Breast epithelium (tissue), 4 donors: ENCODE measurements at places on chromosomes 7 and 10. TPM values are rescaled to one million over a fixed set of nuclear protein-coding genes. Genes with fewer than 3 reads are reported as not detected.

CFAP43 gene
- 8.5 TPM for total RNA-seq

ODAD2 gene
- total RNA-seq = not detected

EVX1 gene
- total RNA-seq = not detected

MKI67 gene
- total RNA-seq = 0.33 TPM

FXYD4 gene
- total RNA-seq = not detected

C1GALT1 gene
- 35.5 TPM for total RNA-seq

SEPTIN7 gene
- 181 TPM for total RNA-seq

CADPS2 gene
- 67.5 TPM for total RNA-seq

GRM3 gene
- not detected for total RNA-seq

MSMB gene
- total RNA-seq = 7.2 TPM

FFAR4 gene
- total RNA-seq = 2.9 TPM

NUTM2D gene
- 2.4 TPM for total RNA-seq

PIP gene
- total RNA-seq = 140 TPM

- no peak for DNase-seq
Observed at GRCh38 chr10:326350-326749, 191.1 kb downstream of the ZMYND11 start.

DNA sequence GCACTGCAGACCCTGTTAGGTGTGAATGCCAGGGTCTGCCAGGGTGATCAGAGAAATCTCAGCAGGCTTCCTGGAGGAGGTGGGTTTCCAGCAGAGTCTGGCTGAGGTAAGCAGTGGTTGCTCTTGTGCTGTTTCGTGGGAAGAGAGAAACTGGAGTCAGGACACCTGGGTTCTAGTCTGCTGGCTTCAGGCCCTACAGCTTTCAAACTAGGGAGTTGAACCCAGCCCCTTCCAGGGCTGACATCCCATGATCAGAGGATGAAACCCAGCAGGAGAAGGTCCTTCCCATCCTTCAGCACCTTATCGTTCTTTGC lies 116.8 kb downstream of the CDH23 start:
- no peak for DNase-seq

DNA sequence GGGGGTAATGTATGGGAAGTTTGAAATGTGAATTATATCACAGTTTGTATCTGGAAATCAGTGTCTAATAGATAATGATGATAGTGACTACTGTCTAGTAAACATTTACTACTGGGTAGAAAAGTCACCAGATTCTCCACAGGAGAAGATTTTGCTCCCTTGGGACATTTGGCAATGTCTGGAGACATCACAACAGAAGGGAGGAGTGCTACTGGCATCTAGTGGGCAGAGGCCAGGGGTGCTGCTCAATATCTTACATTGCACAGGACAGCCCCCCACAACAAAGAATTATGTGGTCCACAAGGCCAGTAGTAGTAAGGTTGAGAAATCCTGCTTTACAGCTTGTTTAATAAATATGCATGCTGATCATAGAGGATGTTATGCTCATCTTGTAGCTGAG lies 92.3 kb upstream of the PRPS1L1 start:
- DNase-seq = no peak

DNA sequence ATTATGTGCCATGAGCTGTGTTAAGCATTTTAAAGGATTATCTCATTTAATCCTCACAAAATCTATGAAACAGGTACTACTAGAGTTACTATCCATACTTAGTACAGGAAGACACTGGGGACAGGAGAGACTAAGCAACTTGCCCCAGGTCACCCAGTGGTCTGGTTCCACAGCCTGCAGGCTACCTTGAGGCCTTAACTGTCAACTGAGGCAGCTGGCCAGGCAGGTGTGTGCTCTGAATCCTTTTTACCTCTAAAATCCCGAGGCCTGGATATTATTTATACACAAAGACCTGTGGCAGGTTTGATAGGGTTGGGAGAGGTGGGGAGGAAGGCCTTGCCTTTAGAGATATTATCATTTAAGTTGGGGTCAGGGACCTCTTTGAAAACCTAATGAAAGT lies 3.1 kb downstream of the ZNF777 start:
- DNase-seq = no peak

- DNase-seq = no peak
Observed at GRCh38 chr10:31709028-31709427, 219.6 kb downstream of the ARHGAP12 start.

- DNase-seq = no peak
Observed at GRCh38 chr10:131652438-131653139, 248.2 kb upstream of the PPP2R2D start.

GRCh38 chr10:78357141-78358063 lies 323.7 kb downstream of the RPS24 start:
- DNase-seq = no peak

DNA sequence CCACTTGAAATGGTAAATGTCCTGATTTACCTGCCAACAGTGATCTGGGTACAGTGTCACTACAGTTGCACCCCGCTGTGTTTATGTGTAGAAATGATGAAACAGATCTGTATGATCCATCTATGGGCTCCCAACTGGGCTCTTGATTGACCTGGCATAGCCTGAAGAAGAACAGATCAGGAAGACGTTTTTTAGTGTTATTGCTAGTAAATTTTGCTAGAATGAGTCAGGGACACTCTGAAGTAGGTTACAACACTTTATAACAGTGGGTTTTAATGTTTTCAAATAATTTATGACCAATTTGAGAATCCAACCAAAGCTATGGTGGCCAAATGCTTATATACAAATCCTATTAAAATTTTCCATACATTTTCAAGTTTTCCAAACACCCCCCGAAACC lies 110.3 kb downstream of the DKK1 start:
- DNase-seq = no peak

DNA sequence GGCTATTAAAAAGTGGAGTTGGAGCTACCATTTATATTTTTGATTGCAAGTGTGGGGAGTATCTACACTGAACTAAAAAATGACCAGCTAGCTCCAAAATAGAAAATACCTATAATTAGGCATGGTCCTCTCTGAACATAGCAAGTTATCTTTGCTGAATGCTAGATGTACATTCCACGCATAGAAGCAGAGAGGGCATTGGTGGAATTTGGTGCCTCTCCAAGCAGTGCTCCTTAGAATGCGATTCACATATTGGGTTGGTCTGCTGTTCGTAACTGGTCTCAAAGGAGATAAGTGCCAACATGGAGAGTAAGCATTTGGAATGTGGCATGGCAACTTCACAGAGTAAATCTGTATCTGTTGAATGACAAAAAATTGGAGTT lies 196.2 kb downstream of the PTN start:
- no peak for DNase-seq

- DNase-seq = no peak
Observed at GRCh38 chr10:34495938-34496337, 319.2 kb downstream of the PARD3 start.

DNA sequence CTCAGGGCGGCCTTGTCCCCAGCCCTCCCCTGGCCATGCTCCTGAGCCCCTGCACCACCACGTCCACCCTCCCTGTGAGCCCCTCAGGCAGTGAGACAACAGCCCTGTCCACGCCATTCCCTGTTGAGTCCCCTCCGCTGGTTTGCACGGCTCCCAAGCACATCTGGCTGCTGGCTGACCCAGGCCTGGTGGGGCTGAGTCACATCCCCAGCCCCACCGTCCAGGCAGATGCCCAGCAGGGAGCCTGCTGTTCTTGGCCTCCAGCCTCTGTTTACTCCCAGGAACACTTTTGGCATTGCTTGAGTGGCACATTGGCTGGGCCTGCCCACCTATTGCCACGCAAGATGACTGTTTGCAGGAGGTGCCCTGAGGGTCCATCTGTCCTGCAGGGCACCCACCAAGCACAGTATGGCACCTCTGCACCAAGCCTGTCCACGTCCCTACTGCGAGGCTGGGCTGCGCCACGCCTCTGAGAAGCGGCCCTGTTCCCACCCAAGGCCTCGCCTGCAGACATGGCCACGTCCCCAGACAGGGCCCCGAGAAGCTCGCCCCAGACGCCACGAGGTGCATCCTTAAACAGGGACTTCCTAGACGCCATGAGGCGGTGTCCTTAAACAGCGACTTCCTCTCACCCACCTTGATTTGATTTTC lies 48.4 kb upstream of the INPP5A start:
- no peak for DNase-seq

- DNase-seq = no peak
Observed at GRCh38 chr10:131213741-131214505, 97.6 kb downstream of the TCERG1L start.

DNA sequence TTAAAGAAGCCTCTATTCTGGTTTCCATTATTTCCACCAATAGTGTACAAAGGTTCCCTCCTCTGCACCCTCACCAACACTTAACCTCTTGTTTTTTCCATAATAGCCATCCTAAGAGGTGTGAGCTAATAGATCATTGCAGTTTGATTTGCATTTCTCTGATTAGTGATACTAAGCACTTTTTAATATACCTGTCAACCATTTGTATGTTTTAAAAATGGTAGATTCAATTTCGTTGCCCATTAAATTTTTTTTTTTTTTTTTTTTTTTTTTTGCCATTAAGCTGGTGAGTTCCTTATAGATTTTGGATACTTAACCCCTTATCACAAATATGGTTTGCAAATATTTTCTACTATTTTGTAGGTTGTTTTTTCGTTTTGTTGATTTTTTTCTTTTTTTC lies 23.2 kb downstream of the WAC start:
- no peak for DNase-seq

DNA sequence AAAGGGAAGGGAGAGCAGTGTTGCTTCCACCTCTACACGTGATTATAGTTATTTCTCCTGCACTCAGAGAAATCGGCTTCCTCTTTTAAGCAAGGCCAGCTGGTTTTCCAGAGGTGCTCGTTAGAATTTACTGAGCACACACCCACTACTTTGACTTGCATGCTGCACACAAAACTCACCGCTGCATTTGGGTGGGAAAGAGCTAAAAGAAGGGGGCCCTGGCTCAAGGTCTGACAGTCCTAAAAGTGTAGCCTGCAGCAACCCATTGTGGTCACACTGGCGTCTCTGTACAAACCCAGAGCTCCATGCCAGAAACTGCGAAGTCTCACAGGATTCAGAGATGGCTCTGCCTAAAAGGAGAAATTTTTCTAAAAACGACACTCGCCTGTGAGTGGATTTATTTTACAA lies 133.7 kb downstream of the SLC25A13 start:
- no peak for DNase-seq

- no peak for DNase-seq
Observed at GRCh38 chr7:151708610-151709009, 168.3 kb downstream of the PRKAG2 start.

- DNase-seq = peak; percentile 51
Observed at GRCh38 chr10:338171-339037, 203.1 kb downstream of the ZMYND11 start.

DNA sequence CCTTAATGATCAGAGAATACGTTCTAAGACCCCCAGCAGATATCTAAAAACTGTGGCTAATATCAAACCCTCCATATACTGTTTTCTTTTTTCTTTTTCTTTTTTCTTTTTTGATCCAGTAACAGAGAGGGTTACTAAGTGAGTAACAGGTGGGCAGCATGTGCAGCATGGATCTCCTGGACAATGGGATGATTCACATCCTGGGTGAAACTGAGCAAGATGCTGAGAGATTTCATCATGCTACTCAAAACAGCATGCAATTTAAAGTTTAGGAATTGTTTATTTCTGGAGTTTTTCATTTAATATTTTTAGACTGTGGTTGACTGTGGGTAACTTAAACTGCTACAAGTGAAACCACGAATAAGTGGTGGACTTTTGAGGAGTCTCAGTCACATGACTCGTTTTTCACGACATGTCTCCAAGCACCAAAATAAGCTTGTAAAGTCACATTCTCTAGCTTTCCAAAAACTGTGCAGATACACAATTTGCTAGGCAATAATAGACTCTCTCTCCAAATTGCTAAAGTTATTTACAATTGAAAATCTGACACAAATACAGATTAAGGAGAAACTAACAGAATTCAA lies 716.2 kb downstream of the NXPH1 start:
- DNase-seq = no peak

GRCh38 chr10:33095867-33096815 lies 138.1 kb upstream of the ITGB1 start:
- DNase-seq = no peak

DNA sequence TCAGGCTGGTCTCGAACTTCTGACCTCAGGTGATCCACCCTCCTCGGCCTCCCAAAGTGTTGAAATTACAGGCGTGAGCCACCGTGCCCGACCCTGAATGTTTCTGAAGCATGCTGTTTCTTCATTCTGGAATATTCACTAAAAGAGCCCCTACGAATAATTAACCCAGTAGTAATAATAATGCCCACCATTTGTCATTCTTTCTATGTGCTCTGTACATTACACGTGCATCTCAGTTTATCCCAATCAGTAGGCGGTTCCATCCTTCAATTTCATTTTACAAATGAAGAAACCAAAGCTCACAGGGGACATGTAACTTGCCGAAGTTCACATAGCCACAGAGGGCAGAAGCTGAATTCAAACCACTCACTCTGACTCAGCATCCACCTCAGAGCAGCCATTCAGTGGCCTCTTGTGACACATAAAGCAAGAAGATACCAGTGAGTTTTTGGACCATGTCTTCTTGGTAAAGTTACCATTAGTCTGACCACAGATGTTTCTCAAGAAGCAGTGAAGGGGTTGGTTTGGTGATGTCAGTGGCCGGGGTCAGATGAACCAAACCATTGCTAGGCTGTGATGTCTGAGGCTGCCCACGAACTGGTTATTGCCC lies 71.9 kb upstream of the DUSP5 start:
- no peak for DNase-seq

DNA sequence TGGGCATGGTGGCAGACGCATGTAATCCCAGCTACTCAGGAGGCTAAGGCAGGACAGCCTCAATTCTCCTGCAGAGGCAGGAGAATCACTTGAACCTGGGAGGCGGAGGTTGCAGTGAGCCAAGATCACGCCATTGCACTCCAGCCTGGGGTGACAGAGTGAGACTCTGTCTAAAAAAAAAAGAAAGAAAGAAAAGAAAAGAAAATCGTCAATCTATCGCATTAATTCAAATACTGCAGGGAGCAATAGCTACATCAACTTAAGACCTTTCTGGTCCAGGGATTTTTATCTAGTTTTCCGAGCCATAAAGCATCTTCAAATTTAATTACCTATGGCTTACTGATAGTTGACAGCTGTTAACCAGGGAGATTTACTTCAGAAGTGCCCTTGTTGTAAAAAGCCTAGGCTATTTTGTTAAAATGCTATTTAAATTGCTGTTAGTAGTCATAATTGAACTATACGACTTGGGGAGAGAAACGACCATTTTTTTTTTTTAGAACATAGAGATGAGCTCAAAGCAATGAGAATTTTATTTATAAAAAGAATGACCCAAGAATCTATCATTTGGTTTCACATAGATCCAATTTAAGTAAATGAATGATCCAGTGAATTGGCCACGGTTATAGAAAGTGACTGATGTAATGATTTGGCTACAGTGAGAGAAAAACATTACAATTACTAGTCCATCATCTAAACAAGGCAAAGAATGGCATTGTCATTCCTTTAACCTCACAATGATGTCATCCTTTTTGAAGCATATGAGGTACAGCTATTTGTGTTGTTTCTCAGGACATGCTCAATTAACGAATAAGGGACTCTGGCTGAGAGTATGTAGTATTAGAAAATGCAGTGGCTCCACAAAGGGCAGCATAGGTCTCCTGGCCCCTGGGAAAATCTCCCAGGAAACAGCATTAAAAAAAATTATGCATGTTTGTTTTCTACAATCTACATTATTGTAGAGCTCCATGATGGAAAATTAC lies 85.3 kb downstream of the SEMA3C start:
- no peak for DNase-seq
